Gastroesophageal sphincter (tissue), 4 donors: ENCODE measurements at places on chromosomes 12 and 14. TPM values are rescaled to one million over a fixed set of nuclear protein-coding genes. Genes with fewer than 3 reads are reported as not detected.

The GZMB gene
- 2.9 TPM for total RNA-seq

The PMCH gene
- not detected for total RNA-seq

DNA sequence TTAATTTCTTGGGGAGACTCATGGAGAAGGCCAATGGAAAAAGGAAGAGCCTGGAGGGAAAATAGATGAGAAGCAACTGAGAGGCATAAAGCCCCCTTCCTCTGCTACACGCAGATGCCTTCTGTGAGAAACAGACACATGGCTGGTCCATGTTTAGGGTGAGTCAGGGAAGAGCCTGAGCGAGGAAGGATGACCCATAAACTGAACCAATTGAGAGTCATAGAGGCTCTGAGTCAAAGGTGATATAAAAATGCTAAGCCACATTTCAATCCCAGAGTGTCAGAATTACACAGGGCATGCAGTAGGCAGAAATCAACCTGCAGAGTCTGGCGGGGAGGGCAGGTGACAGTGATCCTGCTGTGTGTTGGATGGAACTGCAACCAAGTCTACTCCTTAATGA, 30.1 kb upstream of the NEDD1 start:
- ATAC-seq, result no peak

- no peak for ATAC-seq
Observed at GRCh38 chr14:24988760-24989159, 61.2 kb downstream of the STXBP6 start.

- ATAC-seq, result no peak
Observed at GRCh38 chr12:90292183-90292582, 583.5 kb upstream of the ATP2B1 start.

DNA sequence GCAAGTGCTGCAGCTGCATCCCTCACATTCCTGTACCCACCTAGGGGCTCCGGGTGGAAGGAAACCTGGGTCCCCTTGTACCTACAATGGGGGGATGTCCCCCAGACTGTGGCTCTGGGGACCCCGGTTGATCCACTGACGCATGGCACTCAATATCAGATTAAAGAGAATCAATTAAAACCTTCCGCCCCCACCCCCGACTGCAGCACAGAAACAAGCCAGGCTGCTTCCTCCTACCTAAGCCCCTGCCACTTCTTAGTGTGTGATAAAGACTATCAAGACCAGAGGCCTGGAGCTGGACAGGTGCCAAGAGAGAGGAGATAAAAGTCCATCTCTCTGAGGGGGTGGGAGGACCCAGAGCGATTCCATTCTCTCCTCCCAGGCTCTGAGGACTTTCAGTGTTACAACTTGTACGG, 28.2 kb upstream of the RPLP0 start:
- no peak for ATAC-seq

- no peak for ATAC-seq
Observed at GRCh38 chr12:32120419-32120818, 13.8 kb downstream of the BICD1 start.

- ATAC-seq, result no peak
Observed at GRCh38 chr14:54805070-54805444, 97.6 kb downstream of the GCH1 start.

- no peak for ATAC-seq
Observed at GRCh38 chr14:32171469-32171868, 30.4 kb upstream of the RNU6-7 start.

GRCh38 chr12:130484221-130484620, 146.5 kb downstream of the PIWIL1 start:
- ATAC-seq, result no peak

DNA sequence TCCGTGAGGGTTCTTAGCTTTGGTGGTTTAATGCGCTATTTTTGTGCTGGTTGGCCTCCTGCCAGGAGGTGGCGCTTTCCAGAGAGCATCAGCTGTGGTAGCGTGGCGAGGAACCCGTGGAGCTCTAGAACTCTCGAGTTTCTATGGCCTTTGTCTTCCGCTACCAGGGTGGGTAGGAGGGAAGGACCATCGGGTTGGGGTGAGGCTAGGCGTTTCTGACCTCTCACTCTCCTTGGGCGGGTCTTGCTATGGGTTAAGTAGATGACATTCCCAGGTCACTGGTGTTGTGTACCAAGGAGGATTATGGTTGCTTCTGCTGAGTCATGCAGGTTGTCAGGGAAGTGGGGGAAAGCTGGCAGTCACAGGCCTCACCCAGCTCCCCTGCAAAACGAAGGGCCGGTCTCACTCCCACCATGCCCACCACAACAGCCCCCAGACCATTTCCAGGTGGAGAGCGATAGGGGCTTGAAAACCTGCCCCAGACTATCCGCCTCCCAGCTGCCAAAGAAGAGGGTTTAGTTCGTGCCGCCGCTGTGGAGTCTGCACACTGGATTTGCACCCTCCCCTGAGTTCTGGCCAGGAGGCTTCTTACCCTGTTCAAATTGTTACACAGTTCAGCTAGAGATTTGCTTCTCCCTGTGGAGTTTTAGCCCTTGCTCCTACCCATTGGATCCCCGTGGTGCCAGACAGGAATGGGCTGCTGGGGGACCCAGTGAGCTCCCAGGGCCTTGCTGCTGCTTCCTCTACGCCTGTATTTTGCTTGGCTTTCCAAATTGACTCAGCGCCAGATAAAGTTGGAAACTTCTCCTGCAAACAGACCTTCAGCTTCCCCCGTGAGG, 21.9 kb downstream of the RNFT2 start:
- no peak for ATAC-seq
